ENCODE measurements at places on chromosomes 5 and 9. TPM values are rescaled to one million over a fixed set of nuclear protein-coding genes. Genes with fewer than 3 reads are reported as not detected.

TMEM8B gene
- total RNA-seq: 15.7 TPM

ELAVL2 gene
- total RNA-seq: not detected

LPCAT1 gene
- 57.3 TPM for total RNA-seq

DNA sequence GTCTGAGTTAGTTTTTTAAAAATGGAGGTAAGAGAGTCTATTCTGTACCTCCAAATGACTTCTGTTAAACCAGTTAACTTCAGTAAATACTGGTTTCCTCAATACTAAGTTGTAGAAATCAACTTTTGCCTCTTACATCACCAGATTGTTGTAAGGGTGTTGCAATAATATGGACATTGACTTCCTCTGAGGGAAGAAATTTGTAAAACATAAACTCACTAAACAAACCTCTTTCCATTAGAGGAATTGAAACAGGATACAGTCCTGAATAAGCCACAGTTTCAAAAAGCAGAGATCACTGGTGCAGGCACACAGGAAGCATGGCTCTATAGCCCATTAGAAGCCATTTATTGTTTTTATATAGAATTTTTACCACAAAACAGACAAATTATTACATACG lies 32.7 kb upstream of the SLCO6A1 start:
- no peak for DNase-seq

DNA sequence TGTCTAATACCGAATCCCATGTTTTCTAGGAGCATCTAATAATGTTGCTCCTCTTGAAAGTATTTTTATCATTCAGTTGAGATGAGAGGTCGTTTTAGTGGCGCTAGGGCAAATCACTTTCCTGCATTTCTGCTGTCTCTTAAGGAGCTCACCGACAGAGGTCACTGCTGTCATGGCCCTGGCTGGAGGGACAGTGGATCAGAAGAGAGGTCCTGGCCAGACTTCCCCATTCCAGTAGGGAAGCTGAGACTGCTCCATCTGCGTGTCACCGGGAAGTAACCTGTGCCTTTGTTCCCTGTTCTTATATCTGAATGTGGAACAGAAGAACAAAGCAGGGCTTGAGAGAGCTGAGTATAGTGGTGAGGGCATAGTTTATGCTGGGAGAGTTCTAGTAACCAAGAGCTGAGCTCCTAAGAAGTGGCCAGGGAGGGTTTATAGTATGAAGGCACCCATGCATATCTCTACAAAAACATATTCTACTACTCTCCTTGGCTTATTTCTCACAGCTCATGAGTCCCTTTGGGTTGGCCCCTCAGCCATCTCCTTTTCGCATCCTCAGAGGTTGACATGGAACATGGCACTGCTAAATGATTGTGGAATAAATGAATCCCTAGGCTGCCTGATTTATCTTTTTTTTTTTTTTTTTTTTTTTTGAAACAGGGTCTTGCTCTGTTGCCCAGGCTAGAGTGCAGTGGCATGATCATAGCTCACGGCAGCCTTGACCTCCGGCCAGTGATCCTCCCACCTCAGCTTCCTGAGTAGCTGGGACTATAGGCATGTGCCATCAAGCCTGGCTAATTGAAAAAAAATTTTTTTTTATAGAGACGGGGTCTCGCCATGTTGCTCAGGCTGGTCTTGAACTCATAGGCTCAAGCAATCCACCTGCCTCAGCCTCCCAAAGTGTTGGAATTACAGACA lies 27.2 kb downstream of the ATP6V0E1 start:
- no peak for DNase-seq

All from OCI-LY7 (cell line).